ENCODE measurements at places on chromosomes 4 and X. TPM values are rescaled to one million over a fixed set of nuclear protein-coding genes. Genes with fewer than 3 reads are reported as not detected.

Gene DMD
- total RNA-seq, result 131 TPM

Gene CXorf49
- total RNA-seq, result not detected

Gene ARHGAP36
- total RNA-seq, result not detected

Gene TMPRSS11B
- total RNA-seq, result not detected

Gene TMEM33
- 21.8 TPM for total RNA-seq

Gene CLGN
- 91.1 TPM for total RNA-seq

All from left ventricle myocardium superior (tissue), 1 donor.